HuH-7.5 (cell line): ENCODE measurements at places on chromosomes 5 and 9.

GRCh38 chr9:38388283-38389223 is 3.9 kb upstream of the ALDH1B1 start:
- no peak for DNase-seq

- no peak for DNase-seq
These were observed 2.0 kb downstream of the ASPN start for GRCh38 chr9:92480291-92480771.

- DNase-seq = no peak
These were observed 5.6 kb upstream of the IER5L start for GRCh38 chr9:129183495-129184218.

DNA sequence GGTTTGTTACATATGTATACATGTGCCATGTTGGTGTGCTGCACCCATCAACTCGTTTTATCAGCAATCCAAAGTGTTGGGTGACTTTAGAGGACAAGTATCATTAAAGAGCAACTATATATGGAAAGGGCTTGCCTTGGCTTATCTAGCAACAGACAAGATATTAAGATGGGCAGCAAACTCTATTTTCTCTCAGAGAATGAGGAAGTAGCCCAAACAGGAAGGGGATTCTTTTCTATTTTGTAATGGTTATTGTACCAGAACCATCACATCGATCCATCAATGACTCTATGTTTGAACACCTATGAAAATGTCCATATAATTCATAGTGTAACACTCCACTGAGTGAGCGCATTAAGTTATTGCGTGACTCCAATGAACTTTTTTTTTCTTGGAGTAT is 260.1 kb upstream of the SLC24A2 start:
- DNase-seq = no peak

GRCh38 chr5:39092581-39093351 is 18.6 kb upstream of the RICTOR start:
- no peak for DNase-seq

DNA sequence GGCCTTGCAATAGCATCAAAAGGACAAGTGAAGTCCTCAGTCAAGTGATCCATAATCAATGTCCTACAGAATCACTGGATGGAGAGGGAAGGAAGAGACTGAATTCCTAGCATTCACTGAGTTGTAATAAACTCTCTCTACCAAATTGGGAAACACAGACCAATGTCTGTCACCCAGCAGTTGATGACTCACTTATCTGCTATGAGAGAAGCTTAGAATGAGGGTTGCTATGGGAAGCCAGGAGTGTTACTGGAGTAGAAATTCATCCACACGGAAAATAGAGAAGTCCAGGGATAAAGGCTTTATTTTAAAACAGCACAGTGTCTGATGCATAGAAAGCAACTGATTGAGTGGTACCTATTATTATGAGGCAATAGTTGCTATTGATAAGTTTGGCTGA is 407.4 kb downstream of the BRINP1 start:
- no peak for DNase-seq

- no peak for DNase-seq
These were observed 245.8 kb downstream of the TLE4 start for GRCh38 chr9:79817438-79818004.

- DNase-seq = no peak
These were observed 1202.1 kb downstream of the PTPRD start for GRCh38 chr9:9410736-9411135.

DNA sequence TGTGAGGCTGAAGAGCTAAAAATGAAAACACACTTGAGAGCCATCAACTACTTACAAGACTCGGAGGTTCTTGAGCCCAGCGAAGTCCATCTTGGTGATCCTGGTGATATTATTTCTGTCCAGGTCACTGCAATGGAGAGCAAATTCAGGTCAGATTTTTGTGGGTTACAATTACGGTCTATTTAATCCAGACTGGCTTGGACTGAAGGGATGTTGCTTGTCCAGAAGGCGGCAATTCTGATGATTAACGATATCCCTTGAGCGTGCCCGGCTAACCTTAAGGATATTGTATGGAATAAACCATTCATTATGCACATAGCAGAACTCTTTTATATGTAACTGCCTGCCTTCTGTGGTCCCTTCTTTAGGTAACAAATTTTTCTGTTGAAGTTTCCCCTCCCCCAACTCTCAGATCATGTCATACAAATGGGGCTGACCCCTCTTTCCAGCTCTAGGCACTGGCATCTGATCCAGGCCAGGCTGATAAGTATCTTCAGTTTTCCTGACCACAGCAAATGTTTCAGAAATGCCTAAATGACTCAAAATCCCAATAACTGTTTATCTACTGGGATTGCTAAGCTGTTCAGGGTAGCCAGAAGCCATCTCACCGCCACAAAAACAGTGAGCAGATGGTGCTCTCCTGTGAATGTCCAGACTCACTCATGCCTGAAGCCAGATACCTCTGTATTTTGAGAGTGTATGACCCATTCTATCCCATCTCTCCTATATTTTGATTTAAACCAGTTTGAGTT is 49.4 kb downstream of the SLIT3 start:
- no peak for DNase-seq

DNA sequence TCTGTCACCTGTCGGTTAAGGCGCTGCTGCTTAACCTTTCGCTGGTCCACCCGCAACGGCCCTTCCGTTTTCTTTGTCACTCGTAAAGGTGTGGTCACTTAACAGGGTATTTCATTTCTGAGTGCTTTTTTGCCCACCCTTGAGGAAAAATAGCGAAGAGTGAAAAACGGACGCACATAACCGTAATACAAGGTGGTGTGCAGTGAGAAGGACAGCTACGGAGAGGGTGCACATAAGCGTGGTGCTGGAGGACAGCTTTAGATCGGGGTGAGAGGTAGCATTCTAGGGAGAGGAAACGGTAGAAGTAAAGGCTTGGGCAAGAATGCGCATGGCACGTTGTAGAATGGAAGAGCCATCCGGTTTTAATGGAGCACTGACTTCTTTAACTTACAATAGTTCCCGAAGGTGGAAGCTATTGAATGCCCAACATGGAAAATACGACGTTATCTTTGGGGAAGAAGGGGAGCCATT is 761 bp downstream of the CCT5 start:
- no peak for DNase-seq

DNA sequence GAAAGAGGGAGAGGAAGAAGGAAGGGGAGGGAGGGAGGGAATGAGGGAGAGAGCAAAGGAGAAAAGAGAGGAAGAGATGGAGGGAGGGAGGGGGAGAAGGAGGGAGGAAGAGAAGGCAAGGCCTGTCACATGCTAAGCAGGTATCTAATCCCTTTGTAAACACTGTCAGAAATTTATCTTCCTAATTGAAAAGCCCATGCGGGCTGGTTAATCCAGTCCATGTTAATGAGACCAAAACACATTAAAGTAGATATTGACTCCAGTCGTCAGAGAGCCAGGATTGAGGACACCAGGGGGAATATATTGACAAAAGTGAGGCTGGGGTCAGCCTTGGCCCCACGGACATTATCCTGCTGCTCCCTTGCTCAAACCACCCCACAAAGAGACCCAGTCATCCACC is 37.4 kb upstream of the ALDH1B1 start:
- DNase-seq = no peak

- no peak for DNase-seq
These were observed 12.4 kb upstream of the NFIB start for GRCh38 chr9:14326264-14326826.

GRCh38 chr9:109639674-109640579 is 140.1 kb upstream of the PALM2AKAP2 start:
- DNase-seq = no peak

GRCh38 chr9:121285835-121286687 is 18.1 kb downstream of the GSN start:
- no peak for DNase-seq

GRCh38 chr9:7542693-7543092 is 256.9 kb downstream of the DMAC1 start:
- DNase-seq = no peak

- DNase-seq = no peak
These were observed 101.5 kb upstream of the ZNF462 start for GRCh38 chr9:106761493-106761892.

GRCh38 chr5:56514245-56514644 is 281.1 kb upstream of the ANKRD55 start:
- no peak for DNase-seq

DNA sequence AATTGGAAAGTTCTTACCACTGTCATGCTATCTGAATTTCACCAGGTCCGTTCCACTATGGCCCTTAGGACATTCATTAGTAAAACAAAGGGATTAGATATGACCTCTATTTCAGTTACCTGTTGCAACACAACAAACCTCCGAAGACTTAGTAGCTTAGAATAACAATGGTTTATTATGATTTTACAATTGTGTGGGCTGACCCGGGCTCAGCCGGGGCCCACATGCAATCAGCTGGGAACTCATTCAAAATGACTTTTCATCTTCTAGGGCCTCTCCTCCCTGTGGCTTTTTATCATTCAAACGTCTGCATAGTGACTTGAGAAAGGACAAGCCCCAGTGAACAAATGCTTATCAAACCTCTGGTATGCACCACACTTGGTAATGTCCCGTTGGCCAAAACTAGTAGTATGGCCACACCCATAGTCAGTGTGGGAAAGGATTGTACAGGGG is 2.3 kb upstream of the FBXW11 start:
- no peak for DNase-seq

DNA sequence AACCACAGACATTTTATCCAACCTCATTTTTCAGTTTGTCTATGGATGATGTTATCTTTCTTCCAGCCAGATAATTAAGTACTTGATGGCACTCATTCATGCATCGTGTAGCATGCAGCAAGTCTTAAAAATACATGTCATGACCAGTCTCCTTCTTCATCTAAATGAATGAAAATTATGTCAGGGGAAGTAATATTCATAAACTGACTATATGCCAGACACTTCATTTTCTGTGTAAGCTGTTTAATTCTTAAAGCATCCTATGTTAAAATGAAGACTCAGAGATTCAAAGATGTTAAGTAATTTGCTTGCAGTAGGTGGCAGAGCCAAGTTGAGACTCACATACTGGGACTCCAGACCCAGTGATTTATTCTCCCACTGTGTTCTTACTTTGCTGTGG is 181.7 kb upstream of the CD180 start:
- DNase-seq = no peak

GRCh38 chr5:73818357-73818756 is 192.4 kb downstream of the ARHGEF28 start:
- DNase-seq = no peak

DNA sequence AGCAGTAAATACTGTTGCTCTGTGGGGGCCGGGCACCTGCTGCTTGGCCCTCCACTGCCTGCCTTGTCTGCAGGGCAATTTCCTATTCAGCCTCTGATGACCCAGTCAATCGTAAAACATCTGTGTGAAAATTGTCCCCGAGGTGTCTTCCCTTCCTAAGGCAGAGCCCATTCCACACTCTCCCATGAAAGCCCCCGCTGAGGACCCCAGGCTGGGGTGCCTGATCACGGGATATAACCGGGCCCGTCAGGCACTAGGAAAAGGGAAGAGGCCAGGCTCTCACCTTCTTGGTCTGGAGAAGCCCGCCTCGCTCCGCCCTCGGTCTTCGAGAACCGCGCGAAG is 27.2 kb upstream of the SCGB3A1 start:
- DNase-seq = no peak

- DNase-seq = no peak
These were observed 18.0 kb downstream of the IL9 start for GRCh38 chr5:135877570-135878155.

DNA sequence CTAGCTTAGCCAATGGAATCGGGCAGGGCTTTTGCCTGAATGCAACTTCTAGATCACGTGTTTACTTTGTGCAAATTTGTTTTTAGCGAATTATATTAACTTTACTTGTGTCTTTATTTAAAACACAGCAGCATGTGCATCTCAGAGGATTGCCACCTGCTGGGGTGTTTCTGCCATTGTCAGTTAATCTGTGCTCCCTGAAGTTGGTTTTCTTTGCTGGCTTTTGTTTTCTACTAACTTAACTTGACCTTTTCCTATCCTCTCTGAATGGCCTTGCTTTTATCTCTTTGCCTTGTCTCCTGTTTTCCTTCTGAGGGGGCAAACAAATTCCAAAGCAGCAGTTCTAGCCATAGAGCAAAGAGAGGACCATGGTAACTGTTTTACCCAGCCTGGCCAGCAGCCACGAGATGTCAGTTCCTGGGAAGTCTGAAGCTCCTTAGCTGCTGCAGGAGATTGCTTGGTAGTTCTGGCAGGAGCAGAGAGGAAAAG is 67.6 kb downstream of the ARHGEF28 start:
- no peak for DNase-seq

GRCh38 chr5:158033724-158034123 is 174.8 kb upstream of the CLINT1 start:
- DNase-seq = no peak

- no peak for DNase-seq
These were observed 10.7 kb upstream of the TOR4A start for GRCh38 chr9:137266585-137267453.

- no peak for DNase-seq
These were observed 18.5 kb downstream of the CAMSAP1 start for GRCh38 chr9:135888766-135889394.

DNA sequence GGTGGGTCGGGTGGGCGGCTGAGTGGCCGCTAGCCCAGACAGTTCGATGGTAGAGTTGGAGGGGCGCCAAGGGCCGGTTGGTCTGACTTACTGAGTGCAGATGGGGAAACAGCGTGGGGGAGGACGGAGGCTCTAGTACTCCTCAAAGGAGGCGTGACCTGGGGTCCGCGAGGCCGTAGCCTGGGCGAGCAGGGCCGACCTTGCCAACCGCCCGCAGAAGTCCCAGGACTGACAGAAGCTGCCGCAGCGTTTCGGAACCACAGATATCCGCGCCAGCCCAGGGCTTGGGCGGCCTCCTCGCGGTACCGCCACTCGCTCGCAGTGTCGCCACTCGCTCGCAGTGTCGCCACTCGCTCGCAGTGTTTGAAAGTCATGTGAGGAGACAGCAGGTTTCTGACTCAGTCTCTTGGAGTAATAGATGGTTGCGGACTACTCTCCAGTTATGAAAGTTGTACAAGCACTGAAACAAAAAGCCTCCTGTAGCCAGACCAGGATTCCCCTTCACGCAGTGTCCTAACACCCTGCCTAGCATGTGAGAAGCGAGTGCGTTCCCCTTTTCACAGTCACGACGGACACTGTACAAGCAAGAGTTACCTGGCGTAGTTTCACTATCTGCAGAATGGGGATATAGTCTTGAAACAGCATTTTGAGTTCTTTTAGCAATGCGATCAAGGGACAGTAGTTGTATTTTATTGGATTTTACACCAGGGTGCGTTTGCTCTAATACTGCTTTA is 674 bp downstream of the TMEM38B start:
- DNase-seq = peak; percentile 54

GRCh38 chr9:84667571-84668195 is 1.8 kb upstream of the NTRK2 start:
- no peak for DNase-seq

- DNase-seq = no peak
These were observed 144.7 kb upstream of the IER5L start for GRCh38 chr9:129322641-129323375.

- DNase-seq = no peak
These were observed 208.0 kb downstream of the PARP8 start for GRCh38 chr5:50874306-50875001.

- no peak for DNase-seq
These were observed 9.9 kb upstream of the MEGF10 start for GRCh38 chr5:127280491-127281220.
